ENCODE measurements at places on chromosomes 6 and 20.
A peak's percentile ranks its signal among the peaks of the same experiment; 100 is the strongest.

DNA sequence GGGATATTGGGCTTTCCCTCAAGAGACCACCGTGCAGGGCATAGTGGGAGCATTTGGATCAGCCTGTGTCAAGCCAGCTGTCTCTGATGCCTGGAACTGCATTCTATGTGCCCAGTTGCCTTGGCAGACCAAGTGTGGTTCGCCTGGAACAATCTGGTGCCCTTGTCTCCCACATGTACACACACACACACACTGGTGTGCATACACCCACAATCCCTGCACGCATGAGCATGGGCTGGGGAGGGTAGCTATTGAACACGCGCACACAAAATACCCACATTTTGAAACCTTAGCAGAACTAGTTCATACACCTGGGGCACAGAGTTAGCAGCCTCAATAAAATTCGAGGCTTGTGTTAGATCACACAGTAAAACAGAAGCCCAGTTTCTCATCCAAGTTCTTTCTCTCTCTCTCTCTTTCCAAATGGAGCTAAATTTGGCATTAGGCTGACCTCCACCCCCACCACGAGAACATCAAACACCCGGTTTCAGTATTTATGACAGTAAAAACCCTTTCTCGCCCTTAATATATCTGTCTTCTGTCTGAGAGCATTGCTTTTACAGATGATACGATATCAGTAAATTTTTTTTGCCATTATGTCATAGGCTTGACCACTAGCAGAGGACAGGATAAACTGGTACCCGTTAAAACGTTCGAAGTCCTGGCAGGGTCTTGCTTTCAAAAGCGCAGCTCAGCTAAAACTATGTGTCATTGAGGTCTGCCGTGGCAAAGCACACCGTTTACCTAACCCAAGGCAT lies 18.2 kb upstream of the NFATC2 start:
- DNase-seq, result no peak

DNA sequence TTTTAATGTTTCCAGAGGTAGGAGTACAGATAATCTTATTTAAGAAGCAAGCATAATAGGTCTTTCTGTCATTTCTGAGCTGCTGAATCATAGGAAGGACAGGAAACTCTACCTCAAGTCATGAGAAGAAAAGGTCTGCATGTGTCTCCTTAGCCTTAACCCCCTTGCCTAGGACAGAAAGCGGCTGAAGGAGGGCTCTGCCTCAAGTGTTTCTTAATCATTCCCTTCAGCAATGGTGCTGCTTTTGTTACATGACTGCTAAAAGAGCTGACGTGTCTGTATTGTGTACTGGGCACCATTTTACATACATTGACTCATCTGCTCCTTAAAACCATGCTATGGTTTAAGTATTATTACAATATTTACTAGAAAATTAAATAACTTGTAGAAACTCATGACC lies 564.0 kb upstream of the AGPAT4 start:
- DNase-seq, result no peak

- no peak for DNase-seq
Observed at GRCh38 chr20:47382746-47383415, 26.4 kb upstream of the ZMYND8 start.

- DNase-seq, result peak; percentile 9
Observed at GRCh38 chr20:35992713-35993335, 24.4 kb downstream of the CNBD2 start.

DNA sequence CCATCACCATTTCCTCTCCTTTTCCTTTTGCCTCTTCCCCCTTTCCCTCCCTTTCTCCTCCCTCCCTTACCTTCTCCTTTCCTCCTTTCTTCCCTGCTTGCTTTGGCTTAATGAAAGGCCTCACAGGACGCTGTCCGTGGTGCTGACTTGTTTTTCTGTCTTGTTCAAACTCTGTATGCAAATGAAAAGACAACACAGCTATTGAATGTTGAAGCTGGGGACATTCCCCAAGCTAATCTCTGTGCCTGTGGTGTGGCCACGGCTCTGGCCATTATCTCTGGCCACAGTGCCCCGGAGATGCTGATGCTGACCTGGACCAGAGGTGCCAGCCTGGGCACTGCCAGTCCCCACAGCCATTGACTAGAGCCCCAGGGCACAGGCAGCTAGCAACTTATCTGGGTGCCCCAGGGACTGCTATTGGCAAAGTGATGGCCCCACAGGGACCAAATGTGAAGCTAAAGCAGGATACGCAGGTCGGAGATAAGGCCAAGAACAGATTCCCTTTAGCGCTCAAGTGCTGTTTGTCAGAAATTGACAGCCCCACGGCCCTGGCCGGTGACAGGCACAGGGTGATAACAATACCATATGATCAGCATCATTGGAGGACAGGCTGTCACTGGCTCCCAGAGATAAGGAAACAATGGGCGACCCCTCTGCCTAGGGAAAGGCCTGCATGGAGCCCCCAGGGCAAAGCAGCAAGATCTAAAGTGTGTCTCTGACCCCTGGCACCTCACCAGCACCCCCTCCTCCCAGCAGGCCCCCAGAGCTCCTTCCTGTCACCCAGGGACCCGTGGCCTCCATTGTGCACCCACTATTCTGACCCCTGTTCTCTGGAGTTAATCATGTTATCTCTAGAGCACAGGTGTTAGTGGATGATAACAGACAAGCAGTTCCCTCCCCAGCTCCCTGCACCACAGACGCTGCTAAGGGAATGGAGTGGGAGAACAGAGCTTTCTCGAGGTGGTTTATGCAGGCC lies 31.6 kb upstream of the SLC32A1 start:
- peak; percentile 9 for DNase-seq

DNA sequence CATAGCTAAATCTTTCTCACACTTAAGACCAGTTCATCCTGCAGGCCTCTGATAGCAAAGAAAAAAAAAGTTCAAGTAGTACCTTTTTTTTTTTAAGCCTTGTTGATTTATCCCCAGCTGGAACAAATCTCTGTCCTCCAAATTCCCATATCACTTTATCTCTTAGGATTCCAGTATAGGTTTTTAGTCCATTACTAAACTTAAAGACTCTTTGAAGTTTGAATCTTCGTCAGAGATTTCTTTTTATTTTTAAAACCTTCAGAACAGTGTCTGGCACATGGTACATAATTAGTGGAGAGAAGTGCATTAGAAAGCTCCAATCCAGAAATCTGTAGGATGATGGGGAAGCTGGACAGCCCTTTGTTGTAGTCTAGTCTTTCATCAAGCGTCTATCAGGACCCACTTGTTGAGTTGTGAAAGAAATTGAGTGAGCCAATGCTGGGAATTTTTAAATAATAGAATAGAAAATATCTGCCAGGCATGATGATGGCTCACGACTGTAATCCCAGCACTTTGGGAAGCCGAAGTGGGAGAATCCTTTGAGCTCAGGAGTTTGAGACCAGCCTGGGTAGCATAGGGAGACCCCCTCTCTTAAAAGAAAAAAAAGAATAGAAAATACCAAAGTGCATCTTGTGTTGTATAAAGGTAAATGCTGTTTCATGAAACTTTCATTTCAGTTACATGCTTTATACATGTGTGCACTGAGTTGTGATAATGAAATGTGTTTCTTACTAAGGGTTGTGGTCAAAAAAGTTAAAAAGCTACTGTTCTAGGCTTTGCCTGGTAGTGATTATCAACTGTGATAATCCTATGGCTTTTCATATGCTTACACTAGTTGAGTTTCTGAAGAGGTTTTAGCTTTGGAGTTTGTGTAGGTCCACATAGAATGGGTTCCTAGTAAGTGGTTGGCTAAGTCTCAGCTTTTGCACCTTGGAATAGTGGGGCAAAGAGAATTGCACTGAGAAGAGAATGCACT lies 3.2 kb downstream of the NFYA start:
- no peak for DNase-seq

DNA sequence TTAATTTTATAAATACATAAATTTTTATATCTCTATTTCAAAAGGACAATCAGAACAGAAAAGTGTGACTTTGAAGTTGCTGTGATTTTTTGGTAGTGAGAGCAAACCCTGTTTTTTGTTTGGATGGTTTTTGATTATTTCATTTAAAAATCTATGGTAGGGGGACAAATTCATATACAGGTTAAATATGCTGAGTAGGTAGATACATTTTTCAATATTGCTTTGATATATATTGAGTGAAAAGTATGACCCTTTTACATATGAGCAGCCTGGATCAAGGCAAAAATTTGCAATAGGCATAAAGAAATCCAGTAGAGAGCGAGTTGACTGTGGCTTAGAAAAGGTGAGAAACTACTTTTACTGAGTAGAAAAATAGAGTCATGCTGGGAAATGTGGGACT lies 132.3 kb downstream of the LMBRD1 start:
- DNase-seq, result no peak

GRCh38 chr6:148212366-148212765 lies 130.3 kb upstream of the SASH1 start:
- no peak for DNase-seq

DNA sequence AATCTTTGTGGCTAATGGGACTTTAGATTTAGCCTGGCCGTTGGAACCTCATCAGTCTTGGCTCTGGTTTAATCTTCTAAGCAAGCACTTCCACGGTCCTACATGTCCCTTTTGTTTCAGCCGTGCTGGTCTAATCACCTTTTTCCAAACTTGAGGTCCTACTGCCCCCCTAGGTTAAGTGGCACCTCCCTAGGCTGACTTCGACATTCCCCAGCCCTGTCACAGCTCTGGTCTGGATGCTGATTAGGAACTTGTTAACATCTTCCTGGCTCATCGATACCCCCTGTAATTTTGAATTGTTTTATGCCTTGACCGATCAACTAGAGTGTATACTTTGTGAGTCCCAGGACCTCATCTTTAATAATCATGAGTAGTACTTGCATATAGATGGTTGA lies 56.6 kb downstream of the OTOR start:
- no peak for DNase-seq

DNA sequence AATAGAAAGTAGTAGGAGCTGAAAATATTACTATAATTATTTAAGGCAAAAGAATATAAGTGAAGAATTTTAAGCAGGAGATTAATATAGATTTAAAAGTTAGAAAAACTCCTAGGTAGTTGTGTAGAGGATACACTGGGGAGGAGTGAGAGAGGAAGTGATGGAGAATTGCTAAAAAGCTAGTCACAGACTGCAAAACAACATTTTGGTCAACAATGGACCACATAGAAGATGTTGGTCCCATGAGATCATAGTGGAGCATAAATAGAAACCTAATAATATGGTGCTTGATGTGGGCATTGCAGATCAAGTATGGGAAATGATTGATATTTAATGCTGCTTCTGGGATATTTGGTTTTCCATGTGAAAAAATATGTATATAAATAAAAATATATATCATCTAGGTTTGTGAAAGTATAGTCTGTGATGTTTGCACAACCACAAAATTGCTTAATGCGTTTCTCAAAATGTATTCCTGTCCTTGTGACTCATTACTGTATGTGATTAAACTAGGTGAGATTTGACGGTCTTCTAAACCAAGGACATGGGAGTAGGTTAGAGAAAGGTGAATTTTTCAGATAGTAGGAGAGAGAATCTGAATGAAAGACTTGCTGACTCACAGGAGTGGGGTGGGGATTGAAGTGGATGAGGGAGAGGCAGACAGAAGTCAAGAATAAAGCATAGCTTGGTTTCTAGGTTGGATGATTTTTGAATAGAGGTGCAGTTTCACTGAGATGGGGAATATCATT lies 174.0 kb downstream of the BCKDHB start:
- peak; percentile 10 for DNase-seq

- no peak for DNase-seq
Observed at GRCh38 chr6:775863-776262, 82.9 kb upstream of the EXOC2 start.

- DNase-seq, result no peak
Observed at GRCh38 chr6:17169291-17169690, 67.4 kb downstream of the STMND1 start.

- DNase-seq, result no peak
Observed at GRCh38 chr6:163513003-163513402, 98.5 kb downstream of the QKI start.

DNA sequence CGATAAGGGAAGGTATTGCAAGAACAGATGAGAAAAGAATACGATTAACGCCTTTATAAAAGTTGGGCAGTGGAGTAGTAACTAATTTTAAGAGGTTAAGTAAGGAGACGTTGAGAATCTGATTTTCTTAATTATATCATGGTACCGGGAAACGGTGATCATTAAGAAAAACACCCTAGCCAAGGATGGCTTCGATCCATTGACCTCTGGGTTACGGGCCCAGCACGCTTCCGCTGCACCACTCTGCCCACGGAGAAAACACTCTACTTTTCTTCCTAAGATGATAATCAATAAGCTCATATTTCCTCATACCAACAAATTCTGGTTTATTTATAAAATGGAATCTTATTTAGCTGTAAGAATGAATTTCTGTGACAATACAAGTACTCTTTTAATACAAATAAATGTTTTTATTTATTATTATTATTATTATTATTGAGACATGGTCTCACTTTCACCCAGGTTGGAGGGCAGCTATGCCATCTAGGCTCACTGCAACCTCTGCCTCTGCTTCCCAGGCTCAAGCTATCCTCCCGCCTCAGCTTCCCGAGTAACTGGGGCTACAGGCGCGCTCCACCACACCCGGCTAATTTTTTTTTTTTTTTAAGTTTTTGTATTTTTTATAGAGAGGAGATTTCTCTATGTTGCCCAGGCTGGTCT lies 8.3 kb downstream of the POM121L2 start:
- DNase-seq, result no peak

DNA sequence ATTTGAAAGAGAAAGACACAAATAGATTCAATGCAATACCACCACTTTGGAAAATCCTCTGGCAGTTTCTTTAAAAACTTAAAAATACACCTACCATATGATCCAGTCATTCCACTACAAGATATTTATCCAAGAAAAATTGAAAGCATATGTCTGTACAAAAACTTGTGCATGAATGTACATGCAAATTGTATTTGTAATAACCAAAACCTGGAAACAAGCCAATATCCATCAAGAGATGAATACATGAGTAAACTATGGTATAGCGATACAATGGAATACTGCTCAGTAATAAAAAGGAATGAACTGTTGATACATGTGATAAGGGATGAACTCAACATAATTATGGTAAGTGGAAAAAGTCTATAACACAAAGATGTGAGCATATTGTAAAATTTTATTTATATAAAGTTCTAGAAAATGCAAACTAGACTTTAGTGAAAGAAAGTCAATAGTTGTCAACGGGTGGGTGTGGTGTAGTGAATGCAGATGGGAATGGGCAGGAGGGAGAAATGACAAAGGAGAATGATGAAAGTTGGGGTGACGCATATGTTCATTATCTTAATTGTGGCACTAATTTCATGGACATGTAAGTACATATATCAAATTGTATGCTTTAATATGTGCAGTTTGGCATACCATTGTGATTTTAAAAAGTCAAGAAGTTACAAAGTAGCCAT lies 347.5 kb downstream of the SAMD5 start:
- DNase-seq, result peak; percentile 17

DNA sequence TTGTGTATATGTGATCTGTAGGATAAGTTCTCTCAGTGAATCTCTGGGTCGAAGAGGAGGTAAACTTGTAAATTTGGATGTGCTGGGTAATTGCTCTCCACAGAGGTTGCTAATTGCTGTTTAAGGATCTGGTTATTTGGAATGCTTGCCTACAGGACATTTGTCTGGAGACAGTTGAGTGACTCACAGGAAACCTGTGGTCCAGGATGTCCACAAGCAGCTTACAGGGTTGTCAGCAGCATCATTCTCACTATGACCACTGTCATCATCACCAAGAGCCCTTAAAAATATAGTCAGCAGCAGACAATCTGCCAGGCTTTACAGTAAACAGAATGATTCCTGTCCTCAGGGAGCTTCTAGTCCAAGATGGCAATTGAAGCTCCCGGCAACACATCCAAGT lies 31.2 kb upstream of the KCNK5 start:
- DNase-seq, result no peak
